CD4-positive, alpha-beta T cell treated with Interleukin-17A for 4 hours (primary cell): ENCODE measurements at places on chromosomes 2 and 18.

DNA sequence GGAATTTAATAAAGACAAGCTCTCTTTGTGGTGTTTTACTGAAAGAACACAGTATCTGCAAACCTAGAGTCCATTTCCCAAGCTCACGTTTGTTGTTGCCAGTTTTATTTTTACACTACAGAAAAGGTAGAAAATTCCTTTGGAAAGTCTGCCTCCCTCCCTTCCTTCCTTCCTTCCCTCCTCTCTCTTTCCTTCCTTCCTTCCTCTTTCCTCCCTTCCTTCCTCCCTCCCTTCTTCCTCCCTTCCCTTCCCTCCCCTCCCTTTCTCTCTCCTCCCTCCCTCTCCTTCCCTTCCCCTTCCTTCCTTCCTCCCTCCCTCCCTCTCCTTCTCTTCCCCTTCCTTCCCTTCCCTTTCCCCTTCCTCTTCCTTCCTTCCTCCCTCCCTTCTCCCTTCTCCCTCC lies 136.3 kb upstream of the REV1 start:
- DNase-seq = no peak

GRCh38 chr2:69703189-69703588 lies 38.7 kb upstream of the ANXA4 start:
- no peak for DNase-seq

GRCh38 chr2:69600425-69600824 lies 43.1 kb downstream of the AAK1 start:
- no peak for DNase-seq

GRCh38 chr2:236639461-236640235 lies 70.0 kb downstream of the ACKR3 start:
- DNase-seq = no peak

- no peak for DNase-seq
Measured at GRCh38 chr2:30729031-30729430, 78.2 kb downstream of the CAPN13 start.

GRCh38 chr2:79716266-79716665 lies 203.4 kb downstream of the CTNNA2 start:
- no peak for DNase-seq

- no peak for DNase-seq
Measured at GRCh38 chr2:74439373-74439772, 2.4 kb downstream of the RTKN start.

DNA sequence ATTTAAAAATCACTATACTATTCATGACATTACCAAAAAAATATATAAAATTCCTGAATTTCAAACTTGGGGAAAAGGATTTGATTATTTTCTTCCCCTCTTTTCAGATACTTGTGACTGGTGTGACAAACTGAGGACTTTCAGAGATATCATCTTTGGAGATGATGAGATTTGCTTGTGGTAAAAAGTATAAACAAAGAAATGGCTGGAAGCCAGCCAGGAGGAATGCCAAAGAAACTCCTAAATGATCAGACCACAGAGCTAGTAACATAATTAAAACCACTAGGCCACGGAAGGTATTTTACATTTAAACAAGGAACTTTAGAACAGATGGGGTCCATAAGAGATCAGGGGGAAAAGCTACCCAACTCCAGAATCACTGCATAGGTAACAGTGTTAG lies 58.7 kb downstream of the PIGN start:
- DNase-seq = no peak

- DNase-seq = no peak
Measured at GRCh38 chr2:235737396-235737795, 243.6 kb downstream of the AGAP1 start.

GRCh38 chr2:133814890-133815289 lies 246.6 kb upstream of the NCKAP5 start:
- DNase-seq = no peak

DNA sequence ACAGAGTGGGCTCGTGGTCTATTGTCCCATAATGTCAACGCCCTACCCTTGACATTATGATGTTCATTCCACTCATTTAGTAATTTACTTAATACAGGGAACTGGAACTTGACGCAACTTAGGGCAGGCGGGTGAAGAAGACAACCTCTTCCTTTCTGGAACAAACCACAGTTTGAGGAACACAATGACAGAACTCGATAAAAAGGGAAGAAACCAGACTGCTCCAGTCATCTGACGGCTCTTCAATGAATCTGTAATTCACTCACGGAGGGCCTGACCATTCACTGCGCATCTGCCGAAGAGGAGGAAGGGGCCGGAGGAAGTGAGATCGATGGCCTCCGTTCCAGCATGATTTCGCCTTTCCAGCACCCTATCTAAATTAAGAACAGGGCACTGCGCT lies 83.2 kb downstream of the BCL2 start:
- DNase-seq = no peak

GRCh38 chr18:57440331-57441070 lies 5.3 kb downstream of the ONECUT2 start:
- no peak for DNase-seq

DNA sequence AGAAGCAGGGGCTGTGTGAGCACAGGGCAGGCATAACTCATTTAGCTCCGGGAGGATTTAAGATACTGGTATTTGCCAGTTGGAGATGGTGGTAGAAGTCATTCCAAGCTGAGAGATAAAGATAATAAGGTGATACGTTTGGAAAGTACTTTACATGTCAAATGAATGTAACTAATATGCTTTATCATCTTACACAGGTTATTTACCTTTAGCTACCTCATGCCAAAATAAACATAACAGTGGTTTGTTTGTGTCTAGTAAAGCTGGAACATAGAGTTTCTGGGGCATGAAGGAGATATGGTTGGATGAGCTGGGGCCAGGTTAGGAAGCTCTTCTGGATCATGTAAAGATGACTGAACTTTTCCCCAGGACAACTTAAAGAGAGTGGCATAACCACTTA lies 126.9 kb upstream of the PIK3C3 start:
- DNase-seq = no peak

DNA sequence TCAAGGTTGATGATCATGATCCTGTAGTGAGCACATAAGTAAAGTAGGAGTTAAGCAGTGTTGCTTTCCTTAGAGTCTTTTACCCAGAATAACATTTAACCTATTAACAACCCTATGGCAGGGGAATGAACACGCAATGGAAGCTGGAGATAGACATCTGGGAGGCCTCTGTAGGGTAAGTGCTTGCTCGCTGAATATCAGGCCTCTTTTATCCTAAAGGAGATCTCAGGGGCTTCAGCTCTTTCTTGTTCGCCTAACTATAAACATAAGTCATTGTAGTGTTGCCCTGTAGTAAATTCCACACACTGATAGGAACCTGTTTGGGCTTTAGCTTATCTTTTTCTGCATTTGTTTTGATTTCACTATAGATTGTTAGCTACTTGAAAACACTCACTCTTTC lies 174.4 kb upstream of the TCF4 start:
- DNase-seq = no peak

- DNase-seq = no peak
Measured at GRCh38 chr2:98088261-98088660, 1.3 kb downstream of the VWA3B start.

GRCh38 chr2:158116936-158117335 lies 15.3 kb downstream of the UPP2 start:
- DNase-seq = no peak

GRCh38 chr2:129720761-129721160 lies 258.7 kb upstream of the RAB6C start:
- DNase-seq = no peak

- DNase-seq = no peak
Measured at GRCh38 chr18:75261430-75262223, 51.0 kb downstream of the TSHZ1 start.

GRCh38 chr2:197425550-197425949 lies 9.3 kb downstream of the SF3B1 start:
- DNase-seq = no peak
